ENCODE measurements at places on chromosomes 4 and X.

DNA sequence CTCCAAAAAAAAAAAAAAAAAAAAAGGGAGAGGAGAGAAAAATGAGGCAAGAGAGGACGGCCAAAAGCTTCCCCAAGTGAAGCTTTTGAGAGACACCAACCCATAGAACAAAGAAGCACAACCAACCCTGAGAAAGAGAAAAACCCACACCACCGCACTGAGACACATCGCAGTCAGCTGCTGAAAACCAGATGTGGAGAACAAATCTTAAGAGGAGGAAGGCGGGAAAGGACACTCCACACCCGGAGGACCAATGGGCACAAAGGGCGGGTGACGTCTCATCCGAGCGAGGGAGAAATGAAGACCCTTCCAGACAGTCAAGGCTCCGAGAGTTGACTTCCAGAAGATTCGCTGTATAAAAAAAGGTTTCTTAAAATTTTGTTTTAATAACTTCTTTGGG is 112.1 kb downstream of the AFAP1 start:
- DNase-seq, result no peak

DNA sequence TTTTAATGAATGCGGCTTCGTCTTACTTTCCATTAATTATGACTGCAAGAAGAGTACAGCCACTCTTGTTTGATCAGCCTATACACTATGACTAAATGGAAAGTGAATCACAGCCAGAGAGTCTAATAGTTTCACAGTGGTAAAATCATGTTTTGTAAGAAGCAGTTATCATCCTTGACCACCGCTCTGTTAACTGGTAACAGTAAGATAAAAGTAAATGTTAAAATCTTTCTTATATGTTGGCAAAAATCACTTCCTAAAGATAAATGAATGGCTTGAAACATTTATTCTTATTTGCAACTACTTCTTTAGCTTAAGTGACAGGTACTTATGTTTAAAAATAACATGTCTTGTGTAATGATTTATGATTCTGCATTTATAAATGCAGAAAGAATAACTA is 13.2 kb downstream of the GALNT7 start:
- DNase-seq, result no peak

GRCh38 chr4:126957987-126958386 is 674.8 kb upstream of the INTU start:
- no peak for DNase-seq

DNA sequence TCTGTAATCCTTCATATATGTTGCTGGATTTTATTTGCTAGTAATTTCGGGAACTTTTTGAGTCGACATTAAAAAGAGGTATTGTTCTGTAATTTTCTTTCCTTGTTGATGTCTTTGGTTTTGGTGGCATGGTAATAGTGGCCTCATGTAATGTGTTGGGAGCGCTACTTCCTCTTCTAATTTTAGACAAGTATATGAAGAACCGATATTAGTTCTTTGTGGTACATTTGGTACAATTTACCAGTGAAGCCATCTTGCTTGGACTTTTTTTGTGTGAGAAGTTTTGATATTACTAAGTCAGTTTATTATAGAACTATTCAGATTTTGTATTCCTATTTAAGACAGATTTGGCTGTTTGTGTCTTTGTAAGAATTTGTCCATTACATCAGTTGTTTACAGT is 669.2 kb upstream of the AADAT start:
- no peak for DNase-seq

- DNase-seq, result no peak
Observed at GRCh38 chr4:153927451-153927850, 138.6 kb upstream of the SFRP2 start.

DNA sequence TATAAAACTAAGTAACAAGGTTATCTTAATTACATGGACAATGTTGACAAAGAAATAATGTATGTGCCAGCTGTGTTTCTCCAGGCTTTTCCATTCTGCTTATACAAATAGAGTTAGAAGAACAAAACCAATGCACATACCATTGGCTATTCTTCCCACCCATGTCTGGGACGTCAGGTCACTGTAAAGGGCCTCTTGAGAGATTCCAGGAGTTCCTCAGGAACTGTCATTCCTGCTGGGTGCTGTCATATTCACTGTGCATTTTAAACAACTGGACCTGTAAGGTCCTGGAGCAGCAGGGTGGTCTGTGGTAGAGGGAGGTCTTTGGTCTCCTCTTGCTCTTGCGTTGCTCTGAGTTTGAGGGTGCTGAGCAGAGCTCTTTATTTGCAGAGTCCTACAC is 74.6 kb upstream of the AP1S2 start:
- DNase-seq, result no peak

- DNase-seq, result no peak
Observed at GRCh38 chr4:117164338-117164737, 79.0 kb upstream of the TRAM1L1 start.

DNA sequence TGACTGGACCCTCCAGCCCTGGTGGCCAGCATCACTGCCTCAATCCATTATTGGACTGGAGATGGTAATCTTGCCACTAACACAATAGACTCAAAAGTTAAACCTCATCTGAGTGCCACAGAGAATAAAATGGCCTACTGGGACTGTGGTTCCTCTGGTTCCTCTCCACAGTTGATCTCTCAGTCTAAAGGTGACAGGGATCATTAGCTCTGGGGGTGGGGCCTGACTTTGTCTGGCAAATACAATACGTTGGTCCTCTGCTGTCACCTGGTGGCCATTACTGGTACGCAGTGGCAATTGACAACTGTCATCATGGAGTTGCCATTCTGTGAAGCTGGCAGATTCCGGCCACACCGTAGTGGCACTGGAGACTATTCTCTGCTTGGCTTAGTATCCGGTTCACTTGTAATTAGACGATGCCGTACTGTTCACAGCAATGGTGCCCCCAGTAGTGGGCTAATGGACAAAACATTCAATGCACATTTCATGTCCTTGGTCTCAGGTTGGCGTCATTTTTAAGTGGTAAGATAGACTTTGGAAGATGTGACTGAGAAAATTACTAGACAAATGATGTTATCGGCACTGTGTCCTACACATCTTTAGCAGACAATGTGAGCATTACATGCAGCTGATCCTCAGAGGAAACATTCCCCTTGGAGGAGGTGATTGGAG is 6.7 kb downstream of the FGFBP2 start:
- peak; percentile 20 for DNase-seq

DNA sequence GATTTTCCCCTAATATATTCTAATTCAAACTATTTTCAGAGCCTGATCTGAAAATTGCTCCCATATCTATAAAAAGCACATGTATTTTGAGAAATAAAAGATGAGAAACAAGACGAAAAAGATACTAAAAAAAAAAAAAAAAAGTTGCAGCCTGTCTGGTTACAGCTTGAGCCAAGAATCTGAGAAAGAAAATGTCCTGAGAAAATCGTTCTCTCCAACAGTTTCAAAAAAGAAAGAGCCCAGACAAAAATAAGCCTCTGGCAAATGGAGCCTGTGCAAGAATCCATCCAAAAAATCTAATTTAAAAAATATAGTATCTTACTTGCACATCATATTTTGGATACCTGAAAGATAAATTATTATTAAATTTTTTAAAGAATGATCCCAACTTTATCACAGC is 163.0 kb upstream of the TBL1X start:
- no peak for DNase-seq

DNA sequence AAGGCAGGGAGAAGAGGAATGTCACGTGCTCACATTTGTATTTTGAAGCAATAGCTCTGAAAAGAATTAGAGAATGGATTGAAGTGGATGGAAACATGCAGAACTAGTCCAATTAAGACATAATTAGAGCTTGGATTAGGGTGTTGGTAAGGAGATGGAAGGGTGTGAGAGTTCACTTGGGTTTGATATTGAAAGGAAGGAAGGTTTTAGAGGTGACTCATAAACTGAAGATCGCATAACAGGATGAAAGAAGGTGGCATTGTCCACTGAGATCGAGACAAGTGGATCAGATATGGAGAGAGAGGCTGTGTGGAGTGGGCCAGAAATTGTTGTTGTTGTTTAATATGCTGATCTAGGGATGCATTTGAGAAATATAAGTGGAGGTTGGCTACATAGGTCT is 244.0 kb upstream of the SMIM31 start:
- no peak for DNase-seq

DNA sequence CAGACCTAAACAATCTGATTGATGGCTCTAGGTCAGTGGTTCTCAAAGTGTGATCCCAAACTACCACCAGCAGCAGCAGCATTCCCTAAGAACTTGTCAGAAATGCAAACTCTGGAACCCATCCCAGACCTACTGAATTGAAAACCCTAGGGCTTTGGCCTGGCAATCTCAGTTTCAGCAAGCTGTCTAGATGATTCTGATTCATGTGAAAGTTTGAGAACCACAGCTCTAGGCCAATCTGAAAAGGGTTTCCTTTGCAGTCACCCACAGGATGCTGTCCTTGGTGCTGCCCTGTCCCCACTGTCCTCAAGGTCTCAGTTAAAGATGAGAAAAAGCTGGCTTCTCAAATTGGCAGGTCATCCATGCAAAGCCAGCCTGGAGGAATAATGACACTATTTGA is 34.8 kb downstream of the SMPX start:
- DNase-seq, result no peak

GRCh38 chrX:12548746-12549145 is 242.5 kb upstream of the PRPS2 start:
- DNase-seq, result no peak

GRCh38 chr4:137738375-137738990 is 206.2 kb upstream of the PCDH18 start:
- DNase-seq, result no peak

GRCh38 chr4:88991746-88992145 is 65.2 kb downstream of the FAM13A start:
- DNase-seq, result no peak

GRCh38 chrX:86133761-86134160 is 14.5 kb upstream of the DACH2 start:
- no peak for DNase-seq

DNA sequence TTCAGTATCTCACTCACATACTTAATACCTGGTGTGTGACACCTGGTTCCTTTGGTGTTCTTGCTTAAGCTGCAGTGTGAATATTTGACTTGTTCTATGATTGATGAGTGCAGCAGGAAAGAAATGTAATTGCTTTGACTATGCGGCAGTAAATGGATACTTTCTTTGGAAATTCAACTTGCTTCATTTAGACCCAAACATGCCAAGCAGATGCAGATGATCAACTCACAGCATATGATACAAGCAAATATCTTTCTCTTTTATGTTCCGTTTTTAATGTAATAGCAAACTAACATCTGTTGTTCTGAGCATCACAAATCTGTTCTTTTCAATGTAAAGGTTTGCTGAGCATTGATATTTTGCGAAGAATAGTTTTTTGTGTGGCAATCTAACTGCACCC is 549.5 kb downstream of the C4orf33 start:
- no peak for DNase-seq

DNA sequence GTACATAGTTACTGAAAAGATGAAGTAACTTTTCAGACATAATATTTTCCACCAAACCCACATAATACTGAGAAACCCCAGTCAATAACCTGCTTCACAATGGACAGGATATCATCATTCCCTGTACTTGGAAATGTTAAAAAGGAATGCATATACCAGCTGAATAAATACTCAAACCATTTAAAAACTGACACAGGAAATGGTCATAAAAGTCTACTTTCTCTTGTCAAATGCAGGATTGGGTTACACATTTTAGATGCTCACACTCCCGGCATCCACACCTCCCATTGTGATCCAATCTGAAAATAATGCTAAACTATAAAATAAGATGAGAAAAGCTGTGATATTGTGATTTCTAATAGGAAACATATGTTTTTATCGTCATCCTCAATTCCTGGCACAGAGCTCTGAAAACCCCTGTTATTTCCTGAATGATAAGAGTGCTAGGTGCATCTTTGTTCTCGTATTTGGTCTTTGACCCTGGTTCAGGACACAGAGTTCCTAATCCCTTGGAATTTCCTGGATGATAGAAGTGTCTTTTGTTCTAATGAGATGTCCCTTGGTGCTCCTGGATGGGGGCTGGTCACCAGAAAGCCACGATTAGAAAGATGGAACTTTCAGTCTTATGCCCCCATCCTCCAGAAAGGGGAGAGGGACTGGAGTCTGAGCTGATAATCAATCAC is 821.3 kb downstream of the TRIML1 start:
- no peak for DNase-seq

DNA sequence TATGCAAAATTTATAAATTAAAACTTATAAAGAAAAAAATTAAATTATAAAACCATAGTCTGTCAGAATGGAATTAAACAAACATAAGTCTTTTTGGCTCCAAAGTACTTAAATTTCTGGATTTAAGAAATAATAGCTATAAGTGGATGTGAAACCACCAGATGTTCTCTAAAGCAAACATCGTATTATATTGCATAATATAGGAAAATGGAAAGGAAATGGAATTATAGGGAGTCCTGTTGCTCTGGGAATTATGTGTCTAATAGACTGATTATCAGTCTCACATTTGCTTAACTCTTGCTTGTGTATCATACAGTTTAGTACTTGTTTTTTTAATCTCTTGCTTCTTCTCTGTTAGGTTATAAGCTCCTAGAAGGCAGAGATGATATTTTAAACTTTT is 819.2 kb downstream of the RAPGEF2 start:
- no peak for DNase-seq

- DNase-seq, result no peak
Observed at GRCh38 chr4:156959298-156959702, 12.3 kb downstream of the PDGFC start.

DNA sequence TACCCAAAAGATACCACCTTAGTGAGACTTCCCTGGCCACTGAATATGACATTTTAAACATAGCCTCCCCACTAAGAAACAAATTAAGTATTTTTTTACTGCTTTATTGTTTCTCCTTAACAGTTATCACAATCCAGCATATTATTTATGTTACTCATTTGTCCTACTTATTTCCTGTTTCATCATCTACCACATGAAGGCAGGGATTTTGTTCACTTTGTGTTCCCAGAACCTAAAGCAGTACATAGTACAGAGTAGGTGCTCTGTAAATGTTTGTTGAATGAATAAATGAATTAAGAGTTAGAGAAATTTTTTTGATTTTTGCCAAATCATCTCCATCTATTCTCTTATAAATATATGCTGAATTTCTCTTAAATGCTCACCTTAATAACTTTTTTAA is 318.4 kb upstream of the GIMD1 start:
- no peak for DNase-seq

DNA sequence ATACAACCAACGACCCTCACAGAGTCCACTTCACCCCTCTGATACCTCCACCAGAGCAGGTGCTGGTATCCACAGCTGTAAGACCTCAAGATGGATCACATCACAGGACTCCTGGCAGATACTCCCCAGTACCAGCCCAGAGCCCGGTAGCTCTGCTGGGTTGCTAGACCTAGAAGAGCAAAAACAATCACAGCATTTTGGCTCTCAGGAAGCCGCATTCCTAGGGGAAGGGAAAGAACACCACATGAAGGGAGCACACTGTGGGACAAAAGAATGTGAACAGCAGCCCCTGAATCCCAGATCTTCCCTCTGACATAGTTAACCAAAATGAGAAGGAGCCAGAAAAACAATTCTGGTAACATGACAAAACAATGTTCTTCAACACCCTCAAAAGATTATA is 303.1 kb upstream of the GRIA3 start:
- DNase-seq, result no peak

DNA sequence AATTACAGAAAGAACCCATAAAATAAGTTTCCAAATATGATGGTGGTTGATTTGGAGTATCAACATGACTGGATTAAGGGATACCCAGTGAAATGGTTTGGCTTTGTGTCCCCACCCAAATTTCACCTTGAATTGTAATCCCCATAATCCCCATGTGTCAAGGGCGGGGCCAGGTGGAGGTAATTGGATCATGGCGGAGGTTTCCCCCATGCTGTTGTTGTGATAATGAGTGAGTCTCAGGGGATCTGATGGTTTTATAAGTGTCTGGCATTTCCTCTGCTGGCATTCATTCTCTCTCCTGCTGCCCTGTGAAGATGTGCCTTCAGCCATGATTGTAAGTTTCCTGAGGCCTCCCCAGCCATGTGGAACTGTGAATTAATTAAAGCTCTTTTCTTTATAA is 39.1 kb downstream of the WDFY3 start:
- DNase-seq, result no peak

Measured in substantia nigra (tissue), 51 donors.